ENCODE measurements at places on chromosomes 11 and 22.
A peak's percentile ranks its signal among the peaks of the same experiment; 100 is the strongest.

- DNase-seq, result no peak
Measured at GRCh38 chr11:102704841-102705240, 728 bp downstream of the MMP27 start.

DNA sequence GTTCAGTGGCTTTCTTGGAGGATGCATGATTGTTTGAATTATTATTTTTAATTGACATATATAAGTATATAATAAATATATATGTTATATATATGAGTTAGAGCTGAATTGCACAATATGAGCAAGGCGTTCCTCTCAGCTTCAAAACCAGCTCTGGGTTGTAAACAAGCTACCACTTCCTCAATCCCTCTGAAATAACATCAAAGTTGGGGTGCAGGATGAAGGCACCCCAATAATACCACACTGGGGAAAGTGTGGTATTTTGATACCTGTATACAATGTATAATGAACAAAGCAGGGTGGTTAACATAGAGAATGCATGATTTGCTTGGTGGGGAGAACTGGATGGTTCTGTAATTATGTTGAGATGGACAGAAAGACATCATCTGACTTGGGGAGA is 1.7 kb upstream of the SORL1 start:
- no peak for DNase-seq

DNA sequence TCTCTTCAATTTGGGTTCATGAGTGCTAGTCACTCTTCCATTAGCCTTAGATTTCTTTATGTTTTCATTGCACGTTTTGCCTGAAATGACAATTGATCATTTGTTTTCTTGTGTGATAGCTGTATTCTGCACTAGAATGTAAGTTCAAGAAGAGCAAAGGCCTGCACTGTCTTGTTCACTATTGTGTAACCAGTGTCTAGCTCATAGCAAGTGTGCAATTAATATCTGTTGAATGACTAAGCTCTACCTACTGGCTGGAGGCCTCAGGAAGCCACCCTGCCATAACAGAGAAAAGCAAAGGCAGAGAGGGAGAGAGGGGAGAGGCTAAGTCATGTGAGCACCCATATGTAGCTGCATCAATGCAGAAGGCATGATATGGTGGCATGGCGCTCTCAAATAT is 292.8 kb upstream of the SYN3 start:
- DNase-seq, result no peak

DNA sequence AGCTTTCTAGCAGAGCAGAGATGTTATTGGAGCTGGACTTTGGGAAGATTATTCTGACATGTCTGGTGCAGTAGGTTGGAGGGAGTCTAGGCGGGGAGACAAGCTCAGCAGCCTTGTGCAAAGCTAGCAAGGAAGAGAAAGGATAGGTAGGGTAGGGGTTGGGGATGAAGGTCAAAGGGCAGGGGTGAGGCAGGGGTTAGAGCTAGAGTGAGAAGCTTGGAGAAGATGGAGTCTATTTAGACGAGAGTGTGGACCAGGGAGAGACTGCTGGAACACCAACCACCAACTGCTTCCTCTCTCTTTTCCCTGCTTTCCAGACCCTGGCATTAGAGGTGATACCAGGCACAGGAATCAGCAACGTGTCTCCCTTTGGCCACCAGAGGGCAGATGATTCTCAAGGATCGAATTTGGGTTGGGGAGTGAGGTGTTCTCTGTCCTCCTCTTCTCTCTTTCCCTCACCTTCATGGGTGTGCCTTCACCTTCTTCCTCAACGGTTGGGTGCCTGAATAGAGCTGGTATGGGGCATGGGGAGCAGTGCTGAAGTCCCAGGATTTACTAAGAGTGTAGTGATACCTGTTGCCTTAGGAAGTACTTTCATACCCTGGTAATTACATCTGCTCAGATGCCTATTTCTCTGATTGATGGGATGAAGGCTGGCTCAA is 1.8 kb upstream of the MARK2 start:
- peak; percentile 91 for DNase-seq

- no peak for DNase-seq
Measured at GRCh38 chr22:17514084-17514483, 49.2 kb upstream of the SLC25A18 start.

DNA sequence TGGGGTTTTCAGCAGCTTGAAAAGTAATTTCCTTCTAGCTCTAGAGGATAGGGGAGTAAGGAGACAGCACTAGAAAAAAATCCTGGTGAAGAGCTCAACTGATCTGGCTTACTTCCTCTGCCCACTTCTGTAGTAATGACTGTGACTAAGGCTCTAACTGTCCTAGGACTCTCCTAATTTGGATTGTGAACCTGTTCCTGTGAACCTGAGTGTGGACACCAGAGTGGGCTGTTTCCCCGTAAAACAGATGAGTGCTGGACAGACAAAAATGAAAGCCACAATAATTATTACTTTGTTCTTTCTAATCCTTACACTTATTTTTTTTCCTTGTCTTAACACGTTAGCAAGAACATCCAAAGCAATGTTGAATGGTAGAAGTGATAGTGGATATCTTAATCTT is 154.1 kb downstream of the AASDHPPT start:
- no peak for DNase-seq

GRCh38 chr11:62602141-62603071 is 741 bp upstream of the MTA2 start:
- no peak for DNase-seq

DNA sequence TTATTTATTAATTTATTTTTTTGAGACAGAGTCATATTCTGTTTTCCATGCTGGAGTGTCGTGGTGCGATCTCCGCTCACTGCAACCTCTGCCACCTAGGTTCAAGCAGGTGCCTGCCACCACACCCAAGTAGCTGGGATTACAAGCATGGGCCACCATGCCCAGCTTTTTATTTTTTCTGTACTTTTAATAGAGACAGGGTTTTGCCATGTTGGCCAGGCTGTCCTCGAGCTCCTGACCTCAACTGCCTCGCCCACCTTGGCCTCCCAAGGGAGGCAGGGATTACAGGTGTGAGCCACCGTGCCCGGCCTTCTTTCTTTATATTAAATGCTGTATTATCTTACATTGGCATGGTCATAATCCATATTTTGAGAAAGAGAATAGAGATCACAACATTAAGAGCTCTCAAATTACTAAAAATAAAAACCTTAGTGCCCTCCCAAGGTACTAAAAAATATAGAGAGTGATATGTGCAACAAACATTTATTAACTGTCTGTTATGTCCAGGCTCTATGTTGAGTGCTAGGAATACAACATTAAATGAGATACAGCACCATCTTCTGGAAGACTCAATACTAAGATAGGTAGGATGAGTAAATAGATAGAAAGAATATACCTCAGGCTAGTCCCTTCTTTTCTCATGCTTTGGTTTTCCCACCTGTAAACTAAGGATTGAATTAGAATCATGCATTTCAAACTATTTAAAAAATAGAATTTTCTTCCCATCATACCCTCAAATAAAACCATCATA is 84.1 kb downstream of the BBOX1 start:
- no peak for DNase-seq

- DNase-seq, result peak; percentile 71
Measured at GRCh38 chr11:1932105-1932480, 12.6 kb downstream of the TNNT3 start.

DNA sequence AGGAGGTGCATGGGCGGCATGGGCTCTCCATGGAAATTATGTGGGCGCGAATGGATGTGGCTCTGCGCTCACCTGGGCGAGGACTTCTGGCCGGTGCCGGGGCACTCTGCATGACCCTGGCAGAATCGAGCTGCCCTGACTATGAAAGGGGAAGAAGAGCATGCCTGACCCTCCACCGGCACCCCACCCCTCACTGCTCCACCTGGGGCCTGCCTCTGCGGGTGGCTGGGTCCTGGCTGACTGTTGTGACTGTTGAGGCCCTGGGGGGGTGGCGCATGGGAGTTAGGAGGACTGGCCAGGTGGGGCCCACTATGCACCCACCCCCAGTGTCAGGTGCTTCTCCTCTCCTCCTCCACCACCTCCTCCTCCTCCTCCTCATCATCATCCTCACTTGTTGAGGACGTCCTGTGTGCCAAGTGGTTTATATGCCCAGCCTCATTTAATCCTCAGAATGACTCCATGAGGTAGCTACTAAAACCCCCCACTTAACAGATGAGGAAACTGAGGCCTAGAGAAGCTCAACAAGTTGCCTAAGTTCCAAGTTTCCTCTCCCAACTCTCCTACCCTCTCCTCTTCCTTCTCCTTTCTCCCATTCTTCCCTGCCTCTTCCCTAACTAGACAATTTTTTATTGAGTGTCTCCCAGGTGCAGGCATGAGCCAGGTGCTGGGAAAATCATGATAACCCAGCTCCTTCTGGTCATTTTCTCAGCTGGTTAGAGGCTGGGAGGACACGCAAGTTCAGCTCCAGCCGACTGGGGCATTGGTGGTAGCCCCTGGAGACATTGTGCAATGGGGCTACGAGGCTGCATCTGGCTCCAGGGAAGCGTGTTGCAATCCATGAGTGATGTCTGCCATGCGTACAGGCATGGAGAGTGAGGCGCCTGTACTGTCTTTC is 2.3 kb downstream of the MYEOV start:
- peak; percentile 73 for DNase-seq

GRCh38 chr11:63872800-63873197 is 33.9 kb downstream of the MARK2 start:
- DNase-seq, result no peak

GRCh38 chr11:79276736-79277325 is 164.0 kb downstream of the TENM4 start:
- DNase-seq, result no peak

- no peak for DNase-seq
Measured at GRCh38 chr11:123161376-123162030, 33.5 kb downstream of the CLMP start.

- no peak for DNase-seq
Measured at GRCh38 chr11:104943561-104943960, 24.8 kb downstream of the CASP4 start.

DNA sequence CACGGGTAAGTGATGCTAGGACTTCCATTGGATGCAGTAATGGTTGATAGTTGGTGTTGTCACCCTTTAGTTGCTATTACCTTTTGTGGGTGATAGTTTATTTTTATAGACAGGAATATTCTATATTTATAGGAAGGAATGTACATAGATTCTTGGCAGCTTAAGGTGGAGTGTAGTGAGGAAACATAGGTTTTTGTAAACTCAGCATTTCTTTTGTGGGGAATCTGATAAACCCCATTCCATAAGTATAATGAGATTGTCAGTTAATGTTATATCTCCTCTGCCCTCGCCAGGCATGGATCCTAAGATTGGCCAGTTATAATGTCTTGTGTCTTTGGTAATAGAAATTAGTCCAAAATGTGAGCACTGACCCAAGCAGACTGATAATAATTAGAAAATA is 262.7 kb downstream of the JRKL start:
- DNase-seq, result no peak

DNA sequence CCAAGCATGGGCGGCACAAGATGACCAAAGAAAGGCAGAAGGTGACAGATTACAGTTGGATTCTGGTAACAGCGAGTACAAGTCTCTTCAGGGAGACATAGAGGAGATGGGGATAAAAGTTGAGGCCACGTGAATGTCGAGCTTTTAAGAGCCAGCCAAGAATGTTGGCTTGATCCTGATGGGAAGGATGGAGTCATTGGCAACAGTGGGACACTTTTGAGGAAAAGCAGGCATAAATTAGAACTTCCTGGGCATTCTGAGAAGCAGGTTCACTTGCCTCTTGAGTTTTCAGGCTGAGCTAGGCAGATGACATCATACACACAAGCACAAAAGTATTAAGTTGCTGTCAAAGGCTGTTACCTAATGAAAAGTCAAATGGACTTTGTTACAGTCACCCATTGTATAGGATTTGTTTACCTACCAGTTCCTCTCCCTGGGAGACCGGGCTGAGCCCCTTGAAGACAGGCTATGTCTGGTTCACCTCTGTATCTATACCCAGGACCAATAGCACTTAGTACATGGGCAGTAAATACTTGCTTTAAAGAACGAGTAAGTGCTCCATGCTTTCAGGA is 41.1 kb downstream of the TNRC6B start:
- DNase-seq, result no peak

DNA sequence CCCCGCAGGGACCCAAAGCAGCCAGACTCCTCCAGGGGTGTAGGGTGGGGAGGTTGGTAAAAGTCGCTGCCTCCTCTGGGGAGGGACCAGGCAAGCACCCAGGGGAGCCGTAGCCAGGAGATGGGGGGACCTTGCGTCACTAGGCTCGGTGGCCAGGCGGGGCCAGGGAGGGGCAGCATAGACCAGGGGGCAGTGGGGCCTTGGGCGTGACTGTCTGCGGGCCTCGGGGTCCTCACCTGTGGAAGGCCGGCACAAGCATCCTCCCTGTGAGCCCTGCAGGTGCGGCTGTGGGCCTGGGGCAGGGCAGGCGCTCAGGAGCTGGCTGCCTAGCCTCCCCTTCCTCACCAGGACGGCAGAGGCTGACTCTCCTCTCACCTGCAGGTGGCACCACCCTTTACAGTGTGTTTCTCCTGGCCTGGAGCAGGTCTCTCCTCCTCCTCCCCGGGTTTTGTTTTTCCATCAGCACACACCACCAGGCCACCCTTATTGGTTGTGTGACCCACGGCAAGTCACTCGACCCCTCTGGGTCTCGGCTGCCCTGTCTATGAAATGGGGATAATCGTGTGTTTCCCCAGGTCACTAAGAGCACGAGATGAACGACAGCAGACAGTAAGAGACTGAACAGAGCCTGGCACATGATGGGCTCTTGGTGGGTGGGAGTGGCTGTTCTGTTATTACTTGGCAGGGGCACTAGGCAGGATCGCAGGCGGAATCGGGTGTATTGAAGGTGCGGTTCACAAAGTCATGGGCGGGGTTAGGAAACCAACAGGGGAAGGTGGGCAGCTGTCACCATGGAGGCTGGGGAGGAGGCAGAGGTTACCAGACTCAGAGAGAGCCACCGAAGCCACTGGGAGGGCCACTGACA is 52.7 kb downstream of the FLRT1 start:
- no peak for DNase-seq

GRCh38 chr11:10927538-10927937 is 69.7 kb upstream of the ZBED5 start:
- DNase-seq, result no peak

- no peak for DNase-seq
Measured at GRCh38 chr22:50146439-50147238, 23.9 kb upstream of the PANX2 start.

DNA sequence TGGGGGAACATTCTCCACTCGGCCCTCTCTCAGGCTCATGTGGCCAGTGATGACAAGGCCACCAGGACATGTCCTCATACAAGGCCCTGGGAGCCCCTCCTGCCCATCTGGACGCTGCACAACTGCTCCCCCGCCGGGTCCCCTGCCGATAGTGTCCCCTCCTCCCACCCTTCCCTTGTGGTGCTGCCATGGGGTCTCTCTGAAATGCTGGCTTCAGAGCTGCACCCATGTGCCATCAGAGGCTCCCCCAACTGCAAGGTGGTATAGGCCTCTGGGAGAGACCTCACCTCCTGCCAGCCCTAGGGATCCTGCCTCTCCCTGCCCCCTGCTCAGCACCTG is 113.0 kb downstream of the KCNQ1OT1 start:
- no peak for DNase-seq

DNA sequence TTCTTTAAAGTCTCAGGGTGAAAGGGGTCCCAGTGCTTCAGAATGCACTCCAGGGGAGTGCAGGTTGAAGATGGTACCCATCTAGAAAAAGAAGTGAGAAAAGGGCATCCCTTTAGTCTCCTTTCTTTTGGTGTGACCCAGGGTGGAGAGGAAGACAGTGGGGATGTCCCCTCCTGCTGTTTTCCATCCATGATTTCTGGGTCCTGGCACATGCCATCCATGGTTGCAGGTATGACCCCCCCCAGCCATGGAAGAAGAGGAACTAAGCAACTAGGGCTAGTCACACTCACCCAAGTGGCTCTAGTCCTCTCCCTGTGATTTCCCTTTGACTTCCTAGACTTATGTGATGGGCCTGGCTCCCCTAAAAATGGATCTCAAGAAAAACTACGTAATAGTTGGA is 15.9 kb upstream of the EI24 start:
- no peak for DNase-seq

- no peak for DNase-seq
Measured at GRCh38 chr22:22120160-22120559, 124.4 kb upstream of the VPREB1 start.

Measured in hematopoietic multipotent progenitor cell treated with erythropoietin and hydrocortisone succinate and interleukin-3 and kit ligand, for 6 days (in vitro differentiated cells).